A549 treated with Mapracorat at 1 μM for 4 hours (cell line): ENCODE measurements at places on chromosomes 4 and X. TPM values are rescaled to one million over a fixed set of nuclear protein-coding genes. Genes with fewer than 3 reads are reported as not detected.

MAN2B2 gene
- 8.4 to 11.0 TPM (median 9.6 TPM) in 5 replicates for total RNA-seq

LUZP4 gene
- total RNA-seq = not detected in 5 replicates

ATOH1 gene
- total RNA-seq = not detected in 5 replicates

RAB33A gene
- 0.13 to 0.32 TPM (median 0.27 TPM) in 5 replicates for total RNA-seq

RHOXF2 gene
- not detected in 5 replicates for total RNA-seq

MAGEA2 gene
- 0.12 to 0.27 TPM in 2 of 5 replicates, not detected in the others for total RNA-seq

SCML2 gene
- total RNA-seq = 7.2 to 8.3 TPM (median 7.3 TPM) in 5 replicates
